ENCODE measurements at places on chromosomes 2 and 18. TPM values are rescaled to one million over a fixed set of nuclear protein-coding genes. Genes with fewer than 3 reads are reported as not detected.

SULT6B1 gene
- not detected for total RNA-seq

KLHL30 gene
- total RNA-seq, result 0.79 TPM

LCT gene
- total RNA-seq, result 0.09 TPM

TUBA3D gene
- total RNA-seq, result not detected

DNA sequence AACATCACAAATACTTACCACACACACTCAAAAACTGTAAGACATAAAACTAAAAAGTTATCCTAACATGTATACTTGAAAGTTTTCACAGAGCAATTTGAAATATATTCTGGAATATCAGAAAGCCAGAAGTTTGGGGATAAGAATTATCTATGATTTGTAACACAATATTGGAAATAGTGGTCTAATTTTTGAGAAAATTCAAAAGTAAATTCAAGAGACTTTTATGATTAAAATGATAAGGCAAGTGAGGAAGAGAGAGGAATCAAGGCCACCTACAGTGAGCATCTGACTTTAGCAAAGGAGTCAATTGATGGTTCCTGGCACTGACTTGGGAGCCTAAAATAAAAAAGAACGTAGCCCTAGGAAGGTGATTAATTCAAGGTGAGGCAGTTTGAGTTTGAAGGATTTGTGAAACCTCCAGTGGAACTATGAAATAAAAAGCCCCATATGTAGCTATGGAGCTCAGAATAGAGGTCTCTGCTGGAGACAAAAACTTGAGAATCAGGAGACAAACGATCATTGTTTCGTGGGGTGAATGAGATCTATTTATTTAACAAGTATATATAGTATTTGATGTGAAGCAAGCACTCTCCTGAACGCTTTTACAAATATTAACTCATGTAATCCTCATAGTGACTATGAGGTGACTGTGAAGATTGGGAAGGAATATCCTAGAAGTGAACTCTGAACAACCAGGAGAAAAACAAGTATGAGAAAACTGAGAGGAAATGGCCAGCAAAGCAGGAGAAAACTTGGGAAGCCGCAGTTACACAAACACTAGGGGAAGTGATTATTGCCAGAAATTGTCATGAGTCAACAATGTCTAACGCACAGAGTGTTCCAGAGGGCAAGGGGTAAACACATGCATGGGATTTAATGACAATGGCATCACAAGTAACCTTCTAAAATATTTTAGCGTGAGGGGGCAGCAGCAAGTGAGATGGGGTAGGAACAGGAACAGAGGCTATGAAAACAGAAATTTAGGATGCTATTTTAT, 12.8 kb downstream of the TFPI start:
- no peak for DNase-seq

DNA sequence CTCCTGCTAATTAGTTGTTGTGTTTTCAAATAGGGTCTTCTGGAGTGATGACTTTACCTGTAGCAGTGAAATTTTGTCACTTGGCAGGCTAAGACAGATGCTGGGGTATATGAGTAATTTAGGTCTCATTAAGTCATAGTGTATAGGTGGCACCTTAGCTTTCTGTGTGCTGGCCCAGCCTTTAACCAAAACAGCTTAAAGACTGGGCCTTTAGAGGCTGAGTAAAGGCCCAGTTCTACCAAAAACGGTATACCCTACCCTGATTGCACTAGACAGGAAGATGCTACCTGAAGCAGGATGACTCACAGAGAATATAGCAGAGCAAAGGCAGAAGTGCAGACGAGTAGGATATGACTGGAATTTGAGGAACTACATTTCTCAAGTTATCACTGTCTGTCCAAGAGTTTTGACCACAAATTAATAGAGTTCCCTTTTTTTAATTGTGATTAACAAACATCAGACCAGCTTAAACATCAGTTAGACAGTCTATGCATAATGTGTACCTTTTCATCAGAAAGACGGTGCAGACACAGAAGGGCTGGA, 337.9 kb upstream of the SALL3 start:
- no peak for DNase-seq
